MM.1S (cell line): ENCODE measurements at places on chromosomes 6 and 20.

- H3K27me3 ChIP-seq, result no peaks in the 10 kb centered on the region
- no peak overlapping the region for H3K4me3 ChIP-seq
- H3K27ac ChIP-seq, result no peak overlapping the region
- no peaks in the 10 kb centered on the region for H3K4me1 ChIP-seq
- no peaks in the 10 kb centered on the region for H3K36me3 ChIP-seq
Measured at GRCh38 chr20:23455639-23456038, 3.0 kb upstream of the CST11 start.

DNA sequence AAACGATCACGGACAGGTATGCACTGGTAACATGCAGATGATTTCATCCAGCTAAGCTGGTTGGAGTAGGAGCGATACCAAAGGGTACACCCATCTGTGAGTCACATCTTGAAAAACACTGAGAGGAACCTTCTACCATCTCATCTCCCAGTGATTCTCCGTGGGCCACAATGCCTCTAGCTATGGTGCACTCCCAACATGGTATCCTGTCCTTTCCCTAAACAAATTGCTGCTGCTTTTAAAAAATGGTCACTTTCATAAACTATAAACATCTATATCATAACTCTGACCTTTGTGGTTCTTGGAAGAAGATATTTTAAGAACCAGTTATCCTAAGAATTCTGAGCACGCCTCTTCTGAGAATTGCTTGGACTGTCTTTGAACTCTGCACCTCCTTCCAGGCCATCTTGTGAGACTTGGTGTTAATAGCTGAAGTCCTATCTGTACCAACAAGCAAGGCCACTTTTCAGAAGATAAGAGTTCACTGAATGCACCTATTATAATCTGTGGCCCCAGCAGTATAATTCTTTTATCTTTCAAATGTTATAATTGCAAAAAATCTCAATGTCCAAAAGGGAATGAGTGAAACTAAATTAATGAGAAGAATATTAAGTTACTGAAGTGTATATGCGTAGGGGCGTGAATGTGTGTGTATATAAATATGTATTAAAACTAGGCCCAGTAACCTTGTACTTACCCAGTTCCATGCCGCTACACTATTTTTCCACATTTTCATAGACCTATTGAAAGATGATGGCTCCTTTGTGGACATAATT lies 70.5 kb upstream of the TPD52L1 start:
- no peaks in the 10 kb centered on the region for H3K27me3 ChIP-seq
- no peak for DNase-seq
- no peaks in the 10 kb centered on the region for H3K4me1 ChIP-seq
- no peak overlapping the region for H3K27ac ChIP-seq
- H3K36me3 ChIP-seq, result no peaks in the 10 kb centered on the region

DNA sequence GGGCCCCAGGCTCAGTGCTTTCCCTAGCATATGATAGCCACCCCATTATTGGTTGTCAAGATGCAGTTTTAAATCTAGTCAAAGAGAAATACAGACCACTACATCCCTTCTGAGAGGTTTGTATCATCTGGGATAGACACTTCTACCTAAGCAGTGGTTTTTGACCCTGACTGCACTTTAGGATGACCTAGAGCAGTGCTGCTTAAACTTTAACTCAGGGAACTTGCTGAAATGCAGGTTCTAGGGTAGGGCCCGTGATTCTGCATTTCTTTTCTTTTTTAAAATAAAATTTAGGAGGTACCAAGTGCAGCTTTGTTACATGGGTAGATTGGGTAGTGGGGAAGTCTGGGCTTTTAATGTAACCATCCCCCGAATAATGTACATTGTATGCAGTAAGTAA lies 18.7 kb downstream of the TM9SF4 start:
- no peaks in the 10 kb centered on the region for H3K27me3 ChIP-seq
- peaks cover 19% of the 10 kb centered on the region for H3K4me1 ChIP-seq
- no peak overlapping the region for H3K27ac ChIP-seq
- H3K4me3 ChIP-seq, result no peak overlapping the region
- no peak for DNase-seq

DNA sequence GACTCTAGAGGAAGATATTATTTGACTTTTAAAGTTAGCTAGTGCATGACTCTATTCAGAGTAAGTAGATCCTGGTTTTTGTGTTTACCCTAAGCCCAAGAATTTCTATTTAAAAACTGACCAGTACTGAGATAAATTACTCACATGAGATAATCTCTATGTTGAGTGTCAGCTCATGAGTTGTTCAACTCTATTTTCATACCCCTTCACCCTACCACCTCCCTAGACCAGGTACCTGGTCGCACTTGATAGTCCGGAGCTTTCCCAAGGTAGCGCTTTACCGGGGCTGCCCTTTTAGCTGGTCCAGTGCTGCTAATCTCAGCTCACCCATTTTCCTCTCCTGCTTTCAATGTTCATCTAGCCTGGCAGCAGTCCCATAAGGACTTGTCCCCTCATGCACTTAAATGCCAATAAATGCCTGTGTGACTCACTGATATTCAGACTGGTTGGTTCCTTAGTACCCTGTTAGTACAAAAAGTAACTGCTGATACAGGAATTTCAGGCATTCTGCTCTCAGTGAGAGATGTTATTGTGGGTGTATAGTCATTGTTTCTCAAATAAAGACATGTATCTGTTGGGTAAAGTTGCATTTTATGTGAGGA lies 503.9 kb downstream of the ADGRB3 start:
- no peaks in the 10 kb centered on the region for H3K36me3 ChIP-seq
- DNase-seq, result no peak
- no peaks in the 10 kb centered on the region for H3K4me1 ChIP-seq
- H3K4me3 ChIP-seq, result no peak overlapping the region

GRCh38 chr6:13298446-13298845 lies 29.9 kb downstream of the TBC1D7 start:
- H3K27ac ChIP-seq, result no peak overlapping the region
- H3K4me1 ChIP-seq, result peaks cover 10% of the 10 kb centered on the region
- no peak for DNase-seq
- H3K27me3 ChIP-seq, result no peaks in the 10 kb centered on the region

DNA sequence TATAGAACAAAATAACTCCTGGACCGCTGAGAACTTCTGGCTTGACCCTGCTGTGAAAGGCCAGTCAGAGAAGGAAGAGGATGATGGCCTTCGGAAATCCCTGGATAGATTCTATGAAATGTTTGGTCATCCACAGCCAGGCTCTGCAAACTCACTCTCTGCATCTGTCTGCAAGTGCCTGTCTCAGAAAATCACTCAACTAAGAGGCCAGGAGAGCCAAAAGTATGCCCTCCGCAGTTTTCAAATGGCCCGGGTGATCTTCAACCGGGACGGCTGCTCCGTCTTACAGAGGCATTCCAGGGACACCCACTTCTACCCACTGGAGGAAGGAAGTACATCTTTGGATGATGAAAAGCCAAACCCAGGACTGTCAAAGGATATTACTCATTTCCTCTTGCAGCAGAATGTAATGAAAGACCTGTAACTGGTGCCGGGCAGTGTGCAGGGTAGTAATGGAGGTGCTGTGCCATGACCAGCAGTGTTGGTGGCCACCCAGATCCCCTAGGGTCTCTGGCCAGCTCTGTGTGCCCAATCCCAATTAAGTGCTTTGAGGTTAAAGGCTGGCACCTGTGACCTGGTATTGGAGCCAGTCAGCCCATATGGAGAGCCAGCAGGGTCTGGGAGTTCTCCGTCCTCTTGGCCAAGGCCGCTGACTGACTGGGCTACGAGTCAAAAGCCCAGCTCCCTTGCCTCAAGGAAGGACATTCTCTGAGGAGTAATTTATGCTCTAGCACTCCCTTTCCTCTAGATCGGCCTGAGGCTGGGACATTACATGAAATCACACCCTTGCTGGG lies 87.1 kb downstream of the TRMT6 start:
- DNase-seq, result no peak
- no peak overlapping the region for H3K4me3 ChIP-seq
- no peaks in the 10 kb centered on the region for H3K27me3 ChIP-seq
- H3K27ac ChIP-seq, result no peak overlapping the region
- no peaks in the 10 kb centered on the region for H3K36me3 ChIP-seq

DNA sequence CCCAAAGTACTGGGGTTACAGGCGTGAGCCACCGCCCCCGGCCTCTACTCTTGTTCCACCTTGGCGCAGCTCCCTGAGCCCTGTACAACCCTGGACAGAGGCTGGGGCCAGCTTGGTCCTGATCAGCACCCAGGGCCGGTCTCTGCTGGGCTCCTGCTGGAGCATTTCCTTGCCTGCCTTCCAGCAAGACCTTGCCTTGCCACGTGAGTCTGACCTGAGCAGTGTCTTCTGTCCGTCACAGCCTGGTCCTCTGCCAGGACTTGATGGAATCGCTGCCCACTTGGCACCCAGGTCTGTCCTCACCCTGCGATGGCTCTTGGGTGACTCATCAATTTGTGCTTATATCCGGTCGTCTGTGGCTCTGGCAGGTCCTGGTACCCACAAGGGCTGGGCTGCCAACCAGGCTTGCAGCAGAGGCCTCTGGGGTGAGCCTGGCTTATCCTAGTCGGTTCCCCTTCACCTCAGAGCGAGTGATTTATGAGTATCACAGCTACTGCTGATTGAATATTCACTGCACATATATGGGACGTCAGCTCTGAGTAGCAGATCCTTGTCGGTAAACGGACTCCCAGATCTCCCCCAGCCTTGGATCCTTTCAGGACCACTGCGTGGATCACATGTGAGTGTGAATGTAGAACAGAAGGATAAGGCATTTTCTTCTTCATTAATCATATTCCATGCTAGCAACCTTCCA lies 10.1 kb upstream of the SULF2 start:
- no peak for DNase-seq
- H3K4me1 ChIP-seq, result peaks cover 8% of the 10 kb centered on the region
- H3K27me3 ChIP-seq, result no peaks in the 10 kb centered on the region

GRCh38 chr6:169234634-169235033 lies 19.0 kb downstream of the THBS2 start:
- DNase-seq, result no peak
- no peaks in the 10 kb centered on the region for H3K36me3 ChIP-seq
- H3K27me3 ChIP-seq, result no peaks in the 10 kb centered on the region
- H3K27ac ChIP-seq, result no peak overlapping the region
- H3K4me3 ChIP-seq, result no peak overlapping the region
- no peaks in the 10 kb centered on the region for H3K4me1 ChIP-seq

DNA sequence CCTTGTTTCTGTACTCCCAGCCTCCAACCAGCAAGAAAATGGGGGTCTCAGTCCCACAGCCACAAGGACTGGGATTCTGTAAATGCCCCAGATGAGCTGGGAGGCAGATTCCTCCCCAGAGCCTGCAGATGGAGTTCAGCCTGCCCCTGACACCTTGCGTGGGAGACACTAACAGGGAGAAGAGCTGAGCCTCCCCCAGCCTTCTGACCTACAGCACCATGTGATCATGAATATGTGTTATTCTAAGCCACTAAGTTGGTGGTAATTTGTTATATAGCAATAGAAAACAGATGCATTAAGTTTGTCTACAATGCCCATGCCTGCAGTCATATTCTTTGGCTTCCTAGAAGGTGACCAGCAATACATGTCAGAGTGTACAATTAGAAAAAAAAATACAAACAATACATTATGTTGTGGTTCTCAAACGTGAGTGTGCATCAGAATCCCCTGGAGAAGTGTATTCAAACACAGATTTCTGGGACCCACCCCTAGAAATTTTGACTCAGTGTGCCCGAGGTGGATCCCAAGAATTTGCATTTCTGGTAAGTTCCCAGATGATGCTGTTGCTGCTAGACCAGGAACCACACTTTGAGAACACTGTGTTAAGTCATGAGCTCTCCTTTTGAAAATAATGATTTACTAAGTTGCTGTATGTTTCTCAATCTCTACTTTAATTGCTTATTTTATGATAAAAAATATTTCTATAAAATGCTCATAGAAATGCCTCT lies 39.9 kb downstream of the SLC22A3 start:
- H3K27me3 ChIP-seq, result no peaks in the 10 kb centered on the region
- H3K4me3 ChIP-seq, result no peak overlapping the region
- H3K27ac ChIP-seq, result no peak overlapping the region
- H3K36me3 ChIP-seq, result no peaks in the 10 kb centered on the region
- no peaks in the 10 kb centered on the region for H3K4me1 ChIP-seq

DNA sequence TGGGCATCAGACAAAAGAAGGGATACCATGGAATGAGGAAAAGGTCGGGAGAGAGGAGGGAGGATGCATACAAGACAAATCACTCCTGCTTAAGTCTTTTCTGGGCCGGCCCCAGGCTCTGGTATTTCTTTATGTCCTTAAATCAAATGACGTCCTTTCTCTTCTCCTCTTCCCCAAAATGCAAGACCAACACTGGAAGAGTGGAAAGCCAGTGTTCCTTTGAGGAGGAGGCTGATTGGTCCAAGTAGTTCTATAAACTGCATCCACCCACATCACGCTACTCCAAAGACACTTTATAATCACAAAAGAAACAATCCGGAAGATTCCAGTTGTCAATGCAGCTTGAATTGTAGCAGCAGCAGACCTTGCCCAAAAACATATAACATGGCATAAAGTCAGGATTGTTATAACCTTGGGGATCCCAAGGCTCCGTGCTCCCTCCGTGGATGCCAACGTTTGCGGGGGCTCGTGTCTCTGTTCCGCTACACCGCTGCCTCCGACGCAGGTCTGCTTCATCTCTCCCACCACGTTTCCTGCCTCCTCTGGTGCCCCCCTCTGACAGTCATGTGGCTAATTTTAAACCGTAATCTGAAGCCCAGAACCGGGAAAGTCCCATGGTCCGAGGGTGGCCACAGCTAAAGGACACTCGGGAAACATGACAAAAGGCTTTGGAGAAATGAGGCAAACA lies 47.1 kb downstream of the MCUR1 start:
- no peak for DNase-seq
- H3K36me3 ChIP-seq, result no peaks in the 10 kb centered on the region
- H3K27ac ChIP-seq, result no peak overlapping the region
- H3K4me1 ChIP-seq, result 0 out of 2 replicates have a peak, but pooled peaks cover 11% of the 10 kb centered on the region
- H3K4me3 ChIP-seq, result no peak overlapping the region

GRCh38 chr6:145904868-145905267 lies 59.3 kb downstream of the SHPRH start:
- H3K36me3 ChIP-seq, result no peaks in the 10 kb centered on the region
- peaks cover 10% of the 10 kb centered on the region; the same call in 1 of the 2 replicates for H3K4me1 ChIP-seq
- no peaks in the 10 kb centered on the region for H3K27me3 ChIP-seq
- no peak overlapping the region for H3K4me3 ChIP-seq
- peak overlapping the region; percentile 73 for H3K27ac ChIP-seq

DNA sequence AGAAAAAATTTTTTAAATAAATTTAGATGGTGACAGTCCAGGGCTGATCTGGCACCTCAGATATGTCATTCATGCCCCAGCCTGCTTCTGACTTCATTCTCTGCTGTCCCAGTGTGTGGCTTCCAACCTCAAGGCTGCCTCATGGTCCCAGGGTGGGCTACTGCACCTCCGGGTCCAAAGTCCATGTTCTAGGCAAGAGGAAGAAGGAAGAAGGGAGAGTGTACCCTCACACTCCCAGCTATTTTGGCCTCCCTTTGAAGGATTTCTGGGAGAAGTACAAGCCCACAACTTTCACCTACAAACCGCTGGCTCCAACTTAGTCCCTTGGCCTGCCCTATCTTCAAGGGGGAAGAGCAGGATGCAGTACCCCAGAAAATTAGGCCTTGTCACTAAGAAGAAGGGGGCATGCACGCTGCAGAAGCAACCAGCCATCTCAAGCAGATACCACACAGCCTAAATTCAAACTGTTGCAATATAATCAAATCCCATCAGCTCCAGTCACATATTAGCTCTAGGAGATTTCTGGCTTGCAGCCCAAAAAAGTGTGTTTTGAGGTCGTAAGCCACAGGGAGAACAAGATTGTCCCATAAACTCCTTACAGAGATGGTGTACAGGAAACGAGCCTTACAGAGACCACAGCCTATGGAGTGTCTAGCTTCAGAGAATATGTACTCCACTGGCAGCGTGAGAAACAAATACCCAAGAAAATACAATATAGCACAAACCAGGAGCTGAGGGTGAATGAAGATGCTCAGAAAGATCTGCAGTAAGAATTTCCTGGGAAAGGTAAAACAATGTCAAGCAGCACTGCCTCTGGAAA lies 906 bp upstream of the BTN3A2 start:
- no peaks in the 10 kb centered on the region for H3K36me3 ChIP-seq
- peaks cover 62% of the 10 kb centered on the region for H3K4me1 ChIP-seq
- H3K4me3 ChIP-seq, result peak overlapping the region; percentile 79
- H3K27me3 ChIP-seq, result no peaks in the 10 kb centered on the region
- no peak for DNase-seq
- peak overlapping the region; percentile 95 for H3K27ac ChIP-seq
